ENCODE measurements at places on chromosomes 16 and 17. TPM values are rescaled to one million over a fixed set of nuclear protein-coding genes. Genes with fewer than 3 reads are reported as not detected.

The SDR42E1 gene
- total RNA-seq, result 7.4 TPM

The CCL14 gene
- not detected for total RNA-seq

The GCGR gene
- total RNA-seq, result not detected

The MPO gene
- total RNA-seq, result 1.4 TPM

The COPZ2 gene
- 1.5 TPM for total RNA-seq

The CACNG4 gene
- not detected for total RNA-seq

The TBC1D3I gene
- 0.55 TPM for total RNA-seq

The C16orf87 gene
- 13.4 TPM for total RNA-seq

The ASGR1 gene
- total RNA-seq, result 1.3 TPM

The MPP3 gene
- not detected for total RNA-seq

The DOK4 gene
- 2.2 TPM for total RNA-seq

The SLC4A1 gene
- total RNA-seq, result not detected
